ENCODE measurements at places on chromosomes 11 and 22.

GRCh38 chr22:29555065-29555644 lies 1.6 kb upstream of the THOC5 start:
- peak; percentile 15 for DNase-seq

DNA sequence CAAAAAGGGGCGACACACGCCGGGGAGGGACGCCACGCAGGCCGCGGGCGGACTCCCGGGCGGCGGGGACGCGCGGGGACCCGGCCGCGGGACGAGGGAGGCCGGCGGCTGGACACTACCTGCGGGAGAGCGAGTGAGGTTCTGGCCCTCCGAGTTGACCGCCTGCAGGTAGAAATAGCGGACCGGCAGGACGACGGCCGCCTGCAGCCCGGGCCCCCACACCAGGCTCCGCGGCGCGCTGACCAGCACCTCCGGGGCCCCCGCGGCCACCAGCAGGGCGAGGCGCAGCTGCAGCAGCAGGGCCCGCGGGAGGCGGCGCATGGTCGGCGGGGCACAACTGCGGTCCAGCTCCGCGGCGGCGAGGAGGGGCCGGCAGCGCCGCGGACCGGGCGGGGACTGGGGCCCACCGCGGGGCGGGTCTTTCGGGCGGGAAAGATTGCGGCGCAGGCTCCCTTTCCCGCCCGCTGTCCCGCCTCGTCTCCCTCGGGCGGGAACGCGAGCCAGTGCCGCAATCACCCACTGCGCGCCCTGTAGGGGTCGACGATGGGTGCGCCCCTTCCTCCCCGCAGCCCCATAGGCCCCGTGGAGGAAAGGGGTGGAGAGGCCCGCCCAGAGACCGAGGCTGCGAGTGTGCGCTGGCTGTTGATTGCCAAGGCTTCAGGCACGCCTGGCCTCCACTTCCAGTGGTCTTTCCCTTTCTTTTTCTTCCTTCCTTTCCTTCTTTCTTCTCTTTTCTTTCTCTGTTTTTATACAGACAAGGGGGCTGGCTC lies at the start of gene POGLUT3:
TSS of gene POGLUT3 (minus strand) at position 339 of the 770 bp plus-strand sequence. CDS start at position 321, 18 bp downstream.
- DNase-seq = no peak

GRCh38 chr11:64489831-64490441 lies 101.1 kb upstream of the SLC22A12 start:
- DNase-seq = no peak

DNA sequence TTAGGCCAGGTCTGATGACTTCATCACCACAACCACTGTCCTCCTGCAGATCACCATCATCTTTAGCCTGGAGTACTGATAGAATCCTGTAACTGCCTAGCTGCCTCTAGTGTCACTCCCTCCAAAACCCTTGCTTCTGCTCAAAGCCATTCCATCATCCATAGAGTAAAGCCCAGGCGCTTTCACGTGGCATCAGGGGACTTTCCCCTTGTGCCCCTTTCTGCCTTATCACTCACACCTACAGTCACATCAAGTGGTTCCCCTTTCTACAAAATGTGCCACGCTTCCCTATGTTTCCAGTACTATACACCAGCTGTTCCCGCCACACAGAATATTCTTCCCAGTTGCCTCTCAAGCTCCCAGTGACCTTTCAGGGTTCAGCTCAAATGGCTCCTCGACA lies 75.9 kb downstream of the MN1 start:
- no peak for DNase-seq

GRCh38 chr11:16527525-16528246 lies 171.3 kb upstream of the SOX6 start:
- no peak for DNase-seq

DNA sequence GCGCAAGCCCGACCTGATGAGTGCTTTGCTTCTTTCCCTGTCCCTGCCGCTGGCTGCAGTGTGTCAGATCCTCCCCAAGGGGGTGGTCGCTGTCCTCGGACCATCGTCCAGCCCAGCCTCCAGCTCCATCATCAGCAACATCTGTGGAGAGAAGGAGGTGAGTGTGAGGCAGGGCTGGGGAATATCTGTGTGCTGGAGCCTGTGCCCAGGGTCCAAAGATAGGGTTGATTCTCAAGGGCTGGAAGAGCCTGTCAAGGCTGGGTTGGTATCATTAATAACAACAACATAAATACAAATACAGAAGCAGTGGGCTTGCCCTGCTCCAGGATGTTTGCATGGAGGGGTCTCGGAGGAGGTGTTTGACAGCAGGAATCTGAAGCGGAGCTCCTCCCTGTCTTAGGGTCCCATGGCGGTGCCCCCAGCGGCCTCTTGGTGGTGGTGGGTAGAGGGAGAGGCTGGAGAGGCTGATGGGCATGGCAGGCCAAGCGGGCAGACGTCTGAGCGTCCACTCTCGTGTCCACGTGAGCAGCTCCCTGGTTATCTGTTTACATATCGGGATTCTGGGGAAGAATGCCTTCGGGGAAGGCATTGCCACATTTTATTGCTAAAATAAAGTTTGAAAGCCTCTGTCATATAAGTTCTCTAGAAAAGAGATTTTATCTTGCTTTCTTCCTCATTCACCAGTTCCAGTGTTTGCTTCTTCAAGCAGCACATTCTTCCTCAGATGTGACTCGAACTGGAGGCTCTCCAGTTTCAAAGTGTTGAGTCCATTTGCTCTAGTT lies 208.4 kb upstream of the TBCEL start:
- peak; percentile 80 for DNase-seq

GRCh38 chr11:57426439-57426928 lies 437 bp downstream of the SLC43A3 start:
- no peak for DNase-seq

GRCh38 chr11:44814881-44815592 lies 88.3 kb downstream of the TSPAN18 start:
- no peak for DNase-seq

- no peak for DNase-seq
These were observed 43.2 kb upstream of the CLMP start for GRCh38 chr11:123238297-123238696.

Measured in LNCaP clone FGC (cell line).